ENCODE measurements at places on chromosomes 16 and 17.

- DNase-seq: peak; percentile 75
These were observed 5.7 kb downstream of the GRN start for GRCh38 chr17:44350733-44351226.

DNA sequence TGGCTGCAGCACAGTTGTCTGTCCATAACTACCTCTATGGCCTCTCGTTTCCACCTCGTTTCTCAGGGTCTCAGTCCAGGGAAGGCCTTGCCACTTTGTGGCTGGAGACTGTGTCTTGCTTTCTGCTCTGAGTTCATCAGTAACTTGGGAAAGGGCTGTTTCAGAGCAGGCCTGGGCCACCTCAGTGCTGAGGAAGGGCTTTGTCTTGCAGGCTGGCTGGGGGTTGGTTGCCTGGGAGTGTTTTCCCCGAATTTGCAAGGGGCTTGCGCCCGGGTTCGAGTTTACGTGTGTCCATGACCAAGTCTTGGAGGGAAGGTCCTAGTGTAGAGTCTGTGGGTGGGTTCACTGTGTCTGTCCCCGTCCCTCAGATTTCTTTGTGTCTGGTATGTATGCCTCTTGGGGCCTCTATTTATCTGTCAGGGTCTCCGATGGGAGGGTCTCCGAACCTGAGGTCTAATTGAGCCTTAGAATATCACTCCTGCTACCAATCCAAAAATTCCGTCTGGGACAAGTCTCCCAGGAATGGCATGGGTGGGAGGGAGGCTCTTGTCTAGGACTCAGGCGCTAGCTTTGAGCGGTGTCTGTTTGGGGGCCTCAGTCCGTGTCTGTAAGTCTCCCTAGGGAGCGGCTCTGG, 594 bp upstream of the TGFB1I1 start:
- DNase-seq: no peak

- no peak for DNase-seq
These were observed 37.7 kb upstream of the SREBF1 start for GRCh38 chr17:17874478-17874877.

GRCh38 chr17:64679710-64680216, 17.7 kb upstream of the SMURF2 start:
- DNase-seq: no peak

- DNase-seq: no peak
These were observed 124.4 kb downstream of the SPECC1 start for GRCh38 chr17:20133517-20133916.

DNA sequence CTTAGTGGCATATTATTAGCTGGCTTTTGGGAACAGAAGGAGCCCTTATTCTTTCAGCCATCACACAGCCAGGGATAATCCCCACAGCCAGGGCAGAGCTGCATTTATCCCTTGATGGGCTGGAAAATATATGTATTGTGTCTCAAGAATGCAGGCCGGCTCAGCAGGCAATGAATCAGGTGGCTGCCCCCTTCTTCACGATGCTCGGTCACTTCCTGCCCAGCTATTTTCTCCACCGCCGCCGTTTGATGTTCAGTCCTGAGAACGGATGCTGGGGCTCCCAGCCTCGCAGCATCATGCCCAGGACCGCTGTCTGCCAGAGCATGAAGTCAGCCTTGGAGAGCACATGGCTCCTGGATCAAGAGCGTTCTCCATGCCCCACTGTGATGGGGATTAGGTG, 4.3 kb upstream of the MYH3 start:
- no peak for DNase-seq

- no peak for DNase-seq
These were observed 29.6 kb downstream of the CALCOCO2 start for GRCh38 chr17:48860456-48860855.

GRCh38 chr17:38906460-38907228, 18.8 kb upstream of the LASP1NB start:
- DNase-seq: no peak

GRCh38 chr17:54967621-54968261, 713 bp downstream of the COX11 start:
- no peak for DNase-seq

DNA sequence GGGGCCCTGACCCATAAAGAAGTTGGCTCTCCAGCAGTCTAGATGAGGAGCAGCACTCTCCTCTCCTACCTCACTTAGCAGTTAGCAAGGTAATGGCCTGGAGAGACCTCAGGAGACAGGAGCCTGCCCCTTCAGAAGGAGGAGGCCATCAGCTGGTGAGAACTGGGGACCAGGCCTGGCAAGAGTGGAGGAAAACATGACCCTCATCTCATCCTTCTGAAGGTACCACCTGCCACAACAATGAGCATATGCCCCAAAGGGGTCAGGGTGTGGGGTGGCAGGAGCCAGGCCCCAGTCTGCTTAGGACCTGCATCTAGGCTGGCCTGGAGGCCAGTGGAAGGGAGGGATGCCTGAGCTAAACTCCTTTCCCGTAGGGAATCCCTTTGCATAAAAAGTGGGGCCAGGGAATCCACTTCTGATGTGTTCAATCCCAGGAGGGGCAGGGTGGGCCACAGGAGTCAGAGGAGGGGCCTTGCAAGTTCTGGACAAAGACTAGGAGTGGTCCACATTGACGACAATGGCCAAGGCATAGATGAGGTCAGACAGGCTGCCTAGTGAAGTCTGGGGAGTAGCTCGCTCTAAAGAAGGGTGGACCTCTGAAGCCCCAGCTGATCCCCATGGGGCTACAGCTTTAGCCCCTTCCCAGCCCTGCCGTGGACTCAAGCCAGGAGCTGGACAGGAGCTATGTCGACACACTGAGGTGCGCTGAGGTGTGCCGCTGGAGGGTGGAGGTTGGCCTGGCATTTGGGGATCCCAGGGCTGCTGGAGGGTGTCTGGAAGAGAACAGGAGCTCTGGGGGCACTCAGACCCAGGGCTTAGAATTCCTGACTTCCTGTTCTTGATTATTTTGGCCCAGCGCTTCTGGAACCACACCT, 986 bp downstream of the SEBOX start:
- DNase-seq: no peak

DNA sequence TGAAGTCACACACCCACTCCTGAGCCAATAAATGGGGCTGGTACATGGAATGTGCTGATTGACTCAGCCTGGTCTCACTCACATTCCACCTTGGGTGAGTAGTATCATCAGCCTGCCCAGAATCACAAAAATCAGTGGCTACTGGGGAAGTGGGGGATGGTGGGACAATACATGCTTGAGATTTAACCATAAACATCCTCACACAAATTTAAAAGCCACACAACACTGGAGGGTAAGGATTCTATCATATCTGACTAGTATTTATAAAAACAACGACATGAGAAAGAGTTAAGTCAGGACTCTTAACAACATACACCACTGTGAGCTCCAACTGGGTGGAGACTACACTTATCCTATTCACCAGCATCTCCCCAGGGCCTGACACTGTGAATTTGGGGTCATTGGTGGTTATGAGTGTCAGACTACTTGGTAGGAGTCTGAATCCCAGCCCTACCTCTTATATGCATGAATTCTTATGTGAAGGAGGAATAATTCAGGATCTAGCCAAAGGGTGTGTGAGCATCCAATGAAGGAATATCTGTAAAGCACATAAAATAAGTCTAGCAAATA, 26.0 kb upstream of the IRX6 start:
- DNase-seq: no peak

DNA sequence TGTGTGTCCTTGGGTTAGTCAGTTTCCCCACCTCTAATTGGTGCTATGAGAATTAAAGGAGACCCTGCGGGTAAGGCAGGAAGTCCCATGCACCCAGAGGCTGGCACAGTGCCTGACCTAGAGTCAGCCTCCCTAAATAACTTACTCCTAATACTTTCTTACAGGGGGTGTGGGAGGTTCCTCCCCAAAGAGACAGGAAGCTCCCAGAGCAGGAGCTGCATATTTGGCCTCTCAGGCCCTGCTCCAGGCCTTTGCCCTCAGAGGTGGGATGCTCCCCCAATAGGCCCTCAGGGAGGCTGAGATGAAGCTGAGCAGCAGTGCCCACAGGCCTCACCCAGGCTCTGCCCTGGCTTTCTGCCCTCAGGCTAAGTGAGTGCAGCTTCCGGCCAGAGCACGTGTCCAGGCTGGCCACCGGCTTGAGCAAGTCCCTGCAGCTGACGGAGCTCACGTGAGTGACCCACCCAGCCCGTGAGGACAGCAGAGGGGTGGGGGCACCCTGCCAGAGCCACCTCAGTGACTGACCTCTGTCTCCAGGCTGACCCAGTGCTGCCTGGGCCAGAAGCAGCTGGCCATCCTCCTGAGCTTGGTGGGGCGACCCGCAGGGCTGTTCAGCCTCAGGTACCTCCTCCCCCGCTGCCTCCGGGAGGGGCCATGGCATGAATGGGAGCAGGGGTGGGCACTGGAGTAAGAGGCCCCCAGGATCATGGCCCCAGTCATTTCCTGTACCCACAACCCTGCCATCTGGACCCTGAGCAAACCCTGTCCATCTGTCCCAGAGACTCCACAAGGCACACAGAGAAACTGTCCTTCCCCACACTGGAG, 31.1 kb upstream of the CPNE2 start:
- no peak for DNase-seq

DNA sequence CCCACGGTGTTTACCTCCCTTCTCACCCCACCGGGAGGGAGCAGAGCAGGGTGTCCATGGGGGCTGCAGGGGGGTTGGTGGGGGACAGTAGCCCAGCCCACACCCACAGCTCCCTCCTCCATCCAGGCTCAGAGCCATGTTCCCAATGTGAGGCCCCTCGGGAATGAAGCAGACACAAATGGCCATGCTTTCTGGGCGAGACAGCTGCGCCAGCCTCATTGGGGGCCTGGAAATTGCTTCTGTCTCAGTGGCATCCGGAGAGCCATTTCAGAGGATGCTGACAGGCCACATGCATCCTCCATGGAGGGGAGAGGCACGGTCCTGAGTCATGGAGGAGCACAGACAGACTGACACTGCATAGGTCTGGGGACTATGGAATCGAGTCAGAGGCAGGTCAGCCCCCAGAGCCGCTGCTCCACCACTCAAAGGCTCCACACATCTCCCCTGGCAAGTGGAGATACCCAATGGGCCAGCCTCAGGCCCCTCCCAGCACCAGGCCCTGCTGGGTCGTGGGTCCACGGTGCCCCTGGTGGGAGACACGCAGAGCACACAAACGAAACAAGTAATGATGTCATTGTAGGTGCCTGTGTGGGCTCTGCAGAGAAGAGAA, 59.6 kb upstream of the ENPP7 start:
- no peak for DNase-seq

GRCh38 chr16:29947897-29948296, 14.0 kb upstream of the TMEM219 start:
- DNase-seq: no peak

GRCh38 chr17:12247761-12248160, 227.1 kb downstream of the MAP2K4 start:
- no peak for DNase-seq

DNA sequence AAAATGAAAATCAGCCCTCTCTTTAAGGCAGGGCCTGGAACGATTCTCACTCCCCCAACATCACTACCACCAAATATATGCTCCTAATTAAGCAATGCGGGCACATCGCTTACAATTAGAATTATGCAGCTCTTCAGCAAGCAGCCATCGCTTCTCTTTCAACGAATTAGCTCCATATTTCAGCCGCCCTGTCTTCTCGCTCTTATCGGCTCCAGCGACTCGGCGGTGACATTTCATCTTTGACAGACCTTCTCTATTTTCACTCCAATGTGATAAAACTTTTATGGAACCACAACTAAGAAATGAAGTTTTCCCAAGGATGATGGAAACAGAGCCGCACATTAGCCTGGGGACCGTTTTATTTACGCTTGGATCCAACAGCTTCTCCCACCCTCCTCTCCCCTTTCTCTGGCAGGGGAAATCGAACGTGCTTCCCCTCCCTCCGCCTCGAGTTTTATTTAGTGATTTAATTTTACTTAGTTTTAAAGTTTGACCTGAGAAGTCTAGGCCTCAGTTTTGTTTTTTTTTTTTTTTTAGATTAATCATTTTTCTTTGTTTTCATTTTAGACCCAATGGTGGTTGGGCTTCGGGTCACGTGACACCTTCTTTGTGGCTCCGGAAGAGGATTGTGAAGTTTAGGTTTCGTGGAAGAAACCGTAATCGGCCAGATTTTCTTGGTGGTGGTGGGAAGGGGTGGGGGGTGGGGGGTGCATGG, 3.1 kb upstream of the HOXB2 start:
- DNase-seq: peak; percentile 60

GRCh38 chr17:76383546-76384221, 725 bp upstream of the SPHK1 start:
- DNase-seq: peak; percentile 53

- no peak for DNase-seq
These were observed 234.6 kb upstream of the CDH5 start for GRCh38 chr16:66131895-66132294.

DNA sequence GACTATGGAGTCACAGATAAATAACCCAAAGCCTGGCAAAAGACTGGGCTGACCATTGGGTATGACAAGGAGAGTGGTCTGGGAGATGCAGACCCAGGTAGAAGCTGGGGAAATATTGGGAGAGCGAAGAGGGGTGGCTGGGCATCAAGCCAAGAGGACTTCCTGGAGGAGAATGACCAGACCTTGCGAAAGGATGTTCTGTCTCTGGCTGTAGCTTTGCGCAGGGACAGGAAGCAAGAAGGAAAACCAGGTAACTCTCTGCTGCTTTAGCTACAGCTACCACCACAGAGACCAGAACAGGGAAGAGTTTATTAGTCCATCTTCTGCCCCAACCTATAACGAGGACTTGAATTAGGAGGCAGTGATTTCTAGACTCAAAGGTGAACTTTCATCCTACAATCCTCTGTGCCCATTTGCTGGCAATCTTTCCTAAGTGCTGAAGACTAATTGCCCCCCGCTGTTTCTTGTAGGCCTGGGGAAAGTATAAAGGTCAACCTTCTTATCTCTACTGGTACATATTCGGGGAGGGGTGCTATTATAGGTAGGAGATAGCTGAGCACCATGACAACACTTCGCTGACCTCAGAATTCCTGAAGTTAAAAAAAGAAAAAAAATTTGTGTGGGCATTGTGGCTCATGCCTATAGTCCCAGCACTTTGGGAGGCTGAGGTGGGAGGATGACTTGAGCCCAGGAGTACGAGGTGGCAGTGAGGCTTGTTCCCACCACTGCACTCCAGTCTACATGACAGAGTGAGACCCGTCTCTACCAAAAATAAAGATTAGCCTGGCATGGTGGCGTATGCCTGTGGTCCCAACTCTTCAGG, 19.1 kb upstream of the KIFC3 start:
- DNase-seq: no peak

DNA sequence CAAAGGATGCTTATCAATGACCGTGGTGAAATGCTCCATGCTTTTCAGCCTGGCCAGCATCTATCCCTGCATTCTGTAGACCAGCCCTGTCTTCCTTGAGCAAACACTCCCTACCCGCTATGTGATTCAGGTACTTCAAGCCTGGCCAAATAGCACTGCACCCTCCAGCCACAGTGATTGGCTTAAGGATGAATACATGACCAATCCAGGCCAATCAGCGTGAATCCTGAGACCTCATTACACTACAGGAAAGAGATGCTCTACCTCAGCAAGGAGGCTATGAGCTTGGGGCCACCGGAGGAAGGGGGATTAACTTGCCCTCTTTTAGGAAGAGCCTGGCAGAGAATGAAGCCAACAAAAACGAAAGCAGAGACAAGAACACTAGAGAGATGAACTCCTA, 162.5 kb downstream of the ZNF423 start:
- no peak for DNase-seq

GRCh38 chr16:22099256-22099975, 7.1 kb downstream of the VWA3A start:
- no peak for DNase-seq
